Spinal cord (tissue), 10 donors: ENCODE measurements at places on chromosomes 12 and 14. TPM values are rescaled to one million over a fixed set of nuclear protein-coding genes. Genes with fewer than 3 reads are reported as not detected.

- no peaks in the 10 kb centered on the region for H3K27me3 ChIP-seq
- no peak overlapping the region for H3K27ac ChIP-seq
- no peaks in the 10 kb centered on the region for H3K36me3 ChIP-seq
- no peak for DNase-seq
Observed at GRCh38 chr12:129186952-129187351, 333.7 kb downstream of the GLT1D1 start.

DNA sequence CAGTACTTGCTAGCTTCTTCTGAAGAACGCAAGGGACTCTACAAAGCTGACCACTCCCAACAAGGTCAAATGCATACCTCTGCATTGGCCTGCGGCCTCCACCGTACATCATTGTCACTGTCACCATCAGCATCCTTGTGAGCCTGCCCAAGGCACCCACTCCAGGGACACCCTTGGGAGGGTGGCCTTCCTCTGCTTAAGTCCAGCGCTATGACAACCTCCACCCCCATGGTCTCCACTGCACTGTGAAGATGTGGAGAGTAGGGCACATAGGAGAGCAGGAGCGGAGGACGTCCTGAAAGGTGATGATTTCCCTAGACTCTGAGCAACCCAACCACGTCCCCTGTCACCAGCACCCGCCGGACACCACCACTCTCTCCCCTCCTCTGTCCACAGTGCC lies 252.8 kb downstream of the ALG10 start:
- no peak overlapping the region for H3K27ac ChIP-seq
- no peaks in the 10 kb centered on the region for H3K27me3 ChIP-seq
- no peaks in the 10 kb centered on the region for H3K4me1 ChIP-seq
- no peak for DNase-seq
- no peak overlapping the region for H3K4me3 ChIP-seq

DNA sequence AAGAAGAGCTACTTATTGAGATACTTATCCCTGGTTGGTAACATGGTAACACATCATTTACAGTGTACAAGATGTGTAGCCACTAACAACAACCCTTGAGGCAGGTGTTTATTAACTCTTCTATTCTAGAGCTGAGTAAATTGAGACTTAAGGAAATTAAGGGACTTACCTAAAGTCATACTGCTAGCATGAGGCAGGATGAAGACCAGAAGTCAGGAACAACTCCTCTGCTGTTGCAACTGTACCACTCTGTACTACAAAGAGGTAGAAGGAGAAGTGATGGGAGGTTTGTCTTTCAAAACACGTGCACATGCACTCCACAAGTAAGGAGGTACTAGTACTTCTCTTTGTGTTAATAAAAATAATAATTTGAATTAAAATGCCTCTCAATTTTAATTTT lies 79.9 kb downstream of the LLPH start:
- H3K27ac ChIP-seq: no peak overlapping the region
- H3K36me3 ChIP-seq: no peaks in the 10 kb centered on the region
- no peaks in the 10 kb centered on the region for H3K4me1 ChIP-seq

DNA sequence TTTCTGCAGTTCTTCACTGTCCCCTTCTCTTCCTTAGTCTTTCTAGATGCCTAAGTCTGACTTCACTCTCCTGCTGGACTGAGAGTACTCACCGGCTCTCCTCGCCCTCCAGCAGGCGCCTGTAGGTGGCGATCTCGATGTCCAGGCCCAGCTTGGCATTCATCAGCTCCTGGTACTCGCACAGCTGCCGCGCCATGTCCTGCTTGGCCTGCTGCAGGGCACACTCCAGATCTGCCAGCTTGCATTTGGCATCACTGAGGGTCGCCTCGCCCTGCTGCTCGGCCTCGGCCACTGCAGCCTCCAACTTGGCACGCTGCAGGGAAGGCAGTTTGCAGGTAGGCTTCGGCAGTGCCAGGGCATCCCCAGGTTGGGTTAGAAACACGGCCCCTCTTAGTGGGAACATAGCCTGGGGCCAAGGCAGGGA lies 5.2 kb downstream of the KRT84 start:
- DNase-seq: no peak
- H3K4me1 ChIP-seq: no peaks in the 10 kb centered on the region
- no peak overlapping the region for H3K4me3 ChIP-seq
- H3K27ac ChIP-seq: no peak overlapping the region

DNA sequence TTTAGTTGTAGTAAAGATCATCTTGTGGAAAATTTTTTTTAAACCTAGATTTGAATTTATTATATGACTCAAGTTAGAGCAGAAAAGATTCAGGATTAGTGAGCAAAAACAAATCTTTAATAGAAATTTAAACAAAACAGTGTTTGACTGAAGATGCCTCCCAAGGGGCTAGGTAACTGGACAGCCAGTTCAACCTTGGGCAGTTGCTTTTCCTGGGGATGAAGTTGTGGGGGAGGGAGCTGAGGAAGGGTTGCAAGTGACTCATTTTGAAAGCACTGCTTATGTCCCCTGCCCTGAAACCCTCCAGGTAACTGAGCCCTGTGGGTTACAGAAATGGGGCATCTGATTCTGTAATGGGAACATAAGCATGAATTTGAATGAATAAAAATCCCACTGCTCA lies 13.1 kb downstream of the CFAP54 start:
- H3K4me3 ChIP-seq: no peak overlapping the region
- no peak for DNase-seq
- no peaks in the 10 kb centered on the region for H3K4me1 ChIP-seq
- H3K27ac ChIP-seq: no peak overlapping the region

DNA sequence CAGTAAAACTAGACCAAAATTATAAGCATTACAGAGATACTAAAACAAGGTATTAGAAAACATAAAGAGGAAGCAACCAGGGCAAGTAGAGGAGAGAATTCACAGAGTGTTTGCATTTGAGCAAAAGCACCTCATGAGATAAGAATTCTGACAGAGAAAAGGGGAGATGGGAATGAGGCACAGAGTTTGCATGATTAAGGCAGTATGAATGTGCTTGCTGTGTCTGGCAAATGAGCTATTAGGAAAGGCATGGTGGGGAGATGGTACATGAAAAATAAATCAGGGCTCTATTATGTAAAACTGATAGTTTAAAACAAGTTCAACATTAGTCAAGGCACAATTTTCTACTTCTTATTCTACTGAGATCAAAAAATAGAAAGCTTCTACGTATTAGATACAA lies 23.1 kb downstream of the GARIN6 start:
- no peaks in the 10 kb centered on the region for H3K36me3 ChIP-seq
- no peaks in the 10 kb centered on the region for H3K27me3 ChIP-seq
- DNase-seq: no peak
- no peak overlapping the region for H3K4me3 ChIP-seq
- H3K4me1 ChIP-seq: no peaks in the 10 kb centered on the region
- no peak overlapping the region for H3K27ac ChIP-seq

DNA sequence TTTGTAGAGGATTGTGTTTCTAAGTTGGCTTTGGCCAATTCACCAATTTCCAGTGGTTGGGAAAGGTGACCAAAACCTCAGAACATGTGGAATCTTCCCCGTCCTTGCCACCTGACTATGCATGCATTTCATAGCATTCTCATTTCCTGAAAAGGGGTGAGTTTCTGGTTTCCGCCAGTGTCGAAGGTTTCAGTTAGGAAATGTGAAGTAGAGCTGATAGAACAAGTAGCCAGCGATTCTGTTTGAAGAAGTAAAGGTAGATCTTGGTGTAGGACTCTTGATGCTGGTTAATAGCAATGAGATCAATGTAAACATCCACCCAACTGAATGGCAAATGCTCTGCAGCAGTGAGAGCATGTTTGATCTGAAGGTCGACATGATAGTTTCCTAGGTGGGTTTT lies 15.9 kb downstream of the SMOC1 start:
- no peaks in the 10 kb centered on the region for H3K36me3 ChIP-seq
- no peak overlapping the region for H3K27ac ChIP-seq
- H3K4me1 ChIP-seq: no peaks in the 10 kb centered on the region
- no peaks in the 10 kb centered on the region for H3K27me3 ChIP-seq
- no peak overlapping the region for H3K4me3 ChIP-seq

- no peaks in the 10 kb centered on the region for H3K4me1 ChIP-seq
- DNase-seq: no peak
- no peak overlapping the region for H3K27ac ChIP-seq
- H3K36me3 ChIP-seq: no peaks in the 10 kb centered on the region
- no peak overlapping the region for H3K4me3 ChIP-seq
Observed at GRCh38 chr12:75553836-75554555, 42.6 kb upstream of the KRR1 start.

- no peaks in the 10 kb centered on the region for H3K27me3 ChIP-seq
- no peak for DNase-seq
- H3K4me3 ChIP-seq: no peak overlapping the region
- H3K4me1 ChIP-seq: no peaks in the 10 kb centered on the region
Observed at GRCh38 chr12:88951177-88951576, 370.9 kb upstream of the KITLG start.

GRCh38 chr14:80269353-80269925 lies 58.1 kb upstream of the DIO2 start:
- H3K4me3 ChIP-seq: no peak overlapping the region
- no peaks in the 10 kb centered on the region for H3K4me1 ChIP-seq
- H3K36me3 ChIP-seq: no peaks in the 10 kb centered on the region
- H3K27ac ChIP-seq: no peak overlapping the region

DNA sequence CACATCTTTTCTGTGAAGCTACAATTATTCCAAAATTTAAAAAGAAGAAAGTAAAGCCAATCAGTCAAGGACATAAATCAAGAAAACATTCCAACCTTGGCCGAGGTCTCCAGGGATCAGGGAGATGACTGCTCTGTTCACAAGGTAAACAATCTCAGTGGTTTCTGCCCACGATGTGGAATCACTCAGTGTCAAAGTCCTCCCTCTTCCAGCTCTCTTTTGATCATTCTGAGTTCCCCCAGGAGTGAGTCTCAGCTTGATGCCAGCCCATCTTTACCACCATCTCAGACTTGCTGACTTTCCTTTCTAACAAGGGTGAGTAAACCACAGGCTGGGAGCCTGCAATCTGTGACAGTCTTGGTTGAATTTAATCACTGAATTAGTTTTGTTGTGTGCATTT lies 4.8 kb upstream of the SERPINA9 start:
- DNase-seq: no peak
- no peak overlapping the region for H3K27ac ChIP-seq
- H3K36me3 ChIP-seq: no peaks in the 10 kb centered on the region
- H3K27me3 ChIP-seq: no peaks in the 10 kb centered on the region
- H3K4me3 ChIP-seq: no peak overlapping the region

DNA sequence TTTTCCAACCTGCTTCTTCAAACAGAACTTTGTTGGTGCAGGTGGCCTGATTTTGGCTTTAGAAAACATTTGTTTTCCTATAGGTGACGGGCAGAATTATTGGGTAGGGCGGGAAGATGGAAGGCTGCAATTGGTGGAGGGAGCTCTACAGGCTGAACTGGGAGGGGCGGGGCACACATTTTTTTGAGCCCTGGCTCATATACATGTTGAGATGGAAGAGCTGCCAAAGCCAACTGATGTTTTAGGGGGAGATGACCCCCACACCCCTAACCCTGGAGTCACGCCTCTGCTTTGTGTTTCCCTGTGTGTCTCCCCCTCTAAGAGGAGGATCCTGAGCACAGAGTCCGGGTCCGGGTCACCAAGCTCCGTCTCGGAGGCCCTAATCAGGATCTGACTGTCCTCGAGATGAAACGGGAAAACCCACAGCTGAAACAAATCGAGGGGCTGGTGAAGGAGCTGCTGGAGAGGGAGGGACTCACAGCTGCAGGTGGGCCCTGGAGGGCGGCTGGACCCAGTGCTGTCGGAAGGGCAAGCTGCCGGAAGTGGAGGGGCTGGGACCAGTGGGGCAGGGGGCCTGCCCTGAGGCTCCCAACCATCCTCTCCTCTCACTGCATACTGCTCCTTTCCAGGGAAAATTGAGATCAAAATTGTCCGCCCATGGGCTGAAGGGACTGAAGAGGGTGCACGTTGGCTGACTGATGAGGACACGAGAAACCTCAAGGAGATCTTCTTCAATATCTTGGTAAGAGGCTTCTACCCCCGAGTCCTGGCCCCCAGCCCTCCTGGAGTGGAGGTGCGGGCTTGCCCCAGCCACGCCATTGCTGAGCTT lies 18.6 kb downstream of the AGAP2 start:
- peaks cover 63% of the 10 kb centered on the region for H3K36me3 ChIP-seq
- no peak overlapping the region for H3K27ac ChIP-seq
- H3K4me1 ChIP-seq: no peaks in the 10 kb centered on the region
- H3K4me3 ChIP-seq: no peak overlapping the region
- peaks cover 5% of the 10 kb centered on the region for H3K27me3 ChIP-seq

DNA sequence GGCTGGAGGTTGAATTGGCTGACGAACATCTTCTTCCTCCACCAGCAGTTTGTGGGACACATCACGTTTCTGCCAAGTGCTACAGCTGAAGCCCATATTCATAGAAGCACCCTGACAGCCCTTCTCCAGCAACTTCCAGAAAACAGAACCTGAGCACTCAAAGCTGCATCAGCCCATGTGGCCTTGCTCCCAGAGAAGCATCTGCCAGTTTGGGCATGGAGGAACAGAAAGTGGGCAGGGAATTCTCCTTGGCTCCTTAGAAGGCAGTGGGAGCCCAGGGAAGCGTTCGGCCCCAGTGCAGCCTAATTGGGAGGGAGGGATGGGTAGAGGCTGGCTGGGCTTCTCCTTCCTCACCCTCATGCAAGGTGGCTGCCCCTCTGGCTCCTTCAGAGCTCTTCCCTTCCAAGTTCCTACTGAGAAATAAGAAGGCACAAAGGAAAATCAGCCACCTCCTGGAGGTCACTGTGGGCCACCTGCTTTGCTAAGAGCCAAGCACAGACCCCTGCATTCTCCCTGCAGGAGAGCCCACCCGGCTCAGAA lies 4.1 kb upstream of the NGB start:
- peaks cover 26% of the 10 kb centered on the region for H3K4me1 ChIP-seq
- no peak overlapping the region for H3K4me3 ChIP-seq
- DNase-seq: no peak

DNA sequence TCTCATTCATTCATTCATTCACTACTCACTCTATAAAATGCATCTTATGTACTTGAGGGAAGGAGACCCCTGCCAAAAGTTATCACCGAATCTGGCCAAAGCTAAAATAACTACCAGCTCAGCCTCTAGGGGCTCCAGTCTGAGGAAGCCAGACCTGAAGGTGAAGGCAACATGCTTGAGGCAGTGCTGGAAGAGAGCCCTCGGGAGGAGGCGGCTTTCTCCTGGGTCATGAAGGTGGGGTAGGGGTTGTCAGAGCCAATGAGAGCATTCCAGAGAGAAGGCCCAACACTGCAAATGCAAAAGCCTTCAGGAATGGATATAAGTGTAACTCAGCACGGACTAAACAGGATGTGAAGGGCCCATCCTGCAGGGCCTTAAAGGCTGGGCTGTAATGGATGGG lies 62.4 kb downstream of the GSC start:
- no peaks in the 10 kb centered on the region for H3K4me1 ChIP-seq
- DNase-seq: no peak
- no peaks in the 10 kb centered on the region for H3K27me3 ChIP-seq
- H3K27ac ChIP-seq: no peak overlapping the region
- no peak overlapping the region for H3K4me3 ChIP-seq
- no peaks in the 10 kb centered on the region for H3K36me3 ChIP-seq

- H3K27me3 ChIP-seq: peaks cover 3% of the 10 kb centered on the region
- no peak overlapping the region for H3K27ac ChIP-seq
- H3K36me3 ChIP-seq: no peaks in the 10 kb centered on the region
- no peak for DNase-seq
- H3K4me3 ChIP-seq: no peak overlapping the region
Observed at GRCh38 chr14:100698066-100698465, 28.6 kb upstream of the DLK1 start.

CLEC2A gene
- not detected for polyA plus RNA-seq

PTGDR gene
- 0.36 TPM for polyA plus RNA-seq

APOF gene
- polyA plus RNA-seq: not detected

WNT5B gene
- 14.2 TPM for polyA plus RNA-seq

FAM90A1 gene
- 5.3 TPM for polyA plus RNA-seq

PPM1H gene
- 22.2 TPM for polyA plus RNA-seq

NELL2 gene
- 149 TPM for polyA plus RNA-seq

LRRK2 gene
- 33.9 TPM for polyA plus RNA-seq

ZNF385A gene
- polyA plus RNA-seq: 38.2 TPM

DACT1 gene
- polyA plus RNA-seq: 25.8 TPM

CBLN3 gene
- polyA plus RNA-seq: 1.7 TPM

KRT6C gene
- not detected for polyA plus RNA-seq
